ENCODE measurements at places on chromosomes 12 and 14.

DNA sequence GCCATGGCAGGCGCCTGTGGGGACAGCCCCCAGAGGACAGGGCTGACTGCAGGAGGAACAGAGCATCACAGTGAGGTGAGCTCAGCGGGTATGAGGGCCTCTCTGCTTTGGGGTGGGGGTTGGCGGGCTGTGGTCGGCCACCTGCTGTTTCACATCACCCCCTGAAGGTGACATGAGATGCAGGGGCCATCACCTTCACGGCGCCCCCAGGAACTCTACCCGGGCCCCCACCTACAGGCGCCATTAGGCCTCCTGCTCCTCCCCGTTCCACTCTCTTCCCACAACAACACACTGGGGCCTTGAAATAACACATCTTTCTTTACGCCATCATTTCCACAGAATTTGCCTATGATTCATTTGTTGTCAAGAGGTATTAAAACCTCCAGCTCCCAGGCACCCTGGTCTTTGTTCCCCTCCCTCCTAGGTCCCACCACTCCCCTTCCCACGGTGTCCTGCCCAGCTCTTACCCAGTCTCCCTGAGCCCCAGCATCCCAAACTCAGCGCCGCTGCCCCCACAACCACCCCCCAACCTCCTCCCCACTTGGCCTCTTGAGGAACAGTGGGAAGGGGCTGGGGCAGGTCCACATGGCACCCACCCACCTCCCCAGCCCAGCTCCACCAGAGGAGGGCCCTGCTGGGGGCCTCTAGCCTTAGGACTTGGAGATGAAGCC, 12.7 kb upstream of the HDAC7 start:
- no peak for DNase-seq

- DNase-seq = no peak
Measured at GRCh38 chr12:50918584-50919316, 33.6 kb upstream of the HIGD1C start.

GRCh38 chr12:63318933-63319332, 167.9 kb upstream of the AVPR1A start:
- DNase-seq = no peak

DNA sequence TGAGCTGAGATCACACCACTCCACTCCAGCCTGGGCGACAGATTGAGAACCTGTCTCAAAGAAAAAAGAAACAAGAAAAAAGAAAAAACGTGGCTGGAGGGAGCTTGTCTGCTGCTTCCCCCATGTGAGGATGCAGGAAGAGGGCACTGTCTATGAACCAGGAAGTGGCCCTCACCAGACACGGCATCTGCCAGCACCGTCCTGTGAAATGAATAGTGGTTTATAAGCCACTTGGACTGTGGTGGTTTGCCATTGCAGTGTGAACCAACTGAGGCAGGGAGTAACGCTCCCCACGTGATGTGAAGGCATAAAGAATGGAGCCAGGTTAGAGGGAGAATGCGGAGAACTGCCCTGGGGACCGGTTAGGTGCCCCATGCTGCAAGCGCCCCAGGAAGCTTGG, 4.5 kb upstream of the BRF1 start:
- no peak for DNase-seq

- DNase-seq = no peak
Measured at GRCh38 chr12:98653866-98654493, 8.9 kb downstream of the APAF1 start.

DNA sequence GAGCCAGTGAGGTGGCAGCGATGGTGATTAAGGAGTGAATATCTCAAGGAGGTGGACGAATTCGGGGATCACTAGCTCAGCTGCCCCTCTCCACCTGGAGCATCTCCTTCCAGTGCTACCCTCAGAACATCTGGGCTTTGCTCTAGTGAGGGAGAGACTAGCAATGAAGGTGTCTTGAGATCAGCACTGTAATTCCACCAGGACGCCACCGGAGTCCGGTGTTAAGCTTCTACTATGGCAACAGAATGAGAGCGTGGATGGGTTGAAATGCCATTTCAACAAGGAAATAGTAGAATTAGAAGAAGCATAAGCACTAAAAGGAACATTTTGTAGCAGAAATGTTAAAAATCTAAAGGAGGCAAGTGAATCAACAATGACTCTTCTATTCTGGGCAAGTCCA, 61.1 kb downstream of the NTF3 start:
- no peak for DNase-seq

DNA sequence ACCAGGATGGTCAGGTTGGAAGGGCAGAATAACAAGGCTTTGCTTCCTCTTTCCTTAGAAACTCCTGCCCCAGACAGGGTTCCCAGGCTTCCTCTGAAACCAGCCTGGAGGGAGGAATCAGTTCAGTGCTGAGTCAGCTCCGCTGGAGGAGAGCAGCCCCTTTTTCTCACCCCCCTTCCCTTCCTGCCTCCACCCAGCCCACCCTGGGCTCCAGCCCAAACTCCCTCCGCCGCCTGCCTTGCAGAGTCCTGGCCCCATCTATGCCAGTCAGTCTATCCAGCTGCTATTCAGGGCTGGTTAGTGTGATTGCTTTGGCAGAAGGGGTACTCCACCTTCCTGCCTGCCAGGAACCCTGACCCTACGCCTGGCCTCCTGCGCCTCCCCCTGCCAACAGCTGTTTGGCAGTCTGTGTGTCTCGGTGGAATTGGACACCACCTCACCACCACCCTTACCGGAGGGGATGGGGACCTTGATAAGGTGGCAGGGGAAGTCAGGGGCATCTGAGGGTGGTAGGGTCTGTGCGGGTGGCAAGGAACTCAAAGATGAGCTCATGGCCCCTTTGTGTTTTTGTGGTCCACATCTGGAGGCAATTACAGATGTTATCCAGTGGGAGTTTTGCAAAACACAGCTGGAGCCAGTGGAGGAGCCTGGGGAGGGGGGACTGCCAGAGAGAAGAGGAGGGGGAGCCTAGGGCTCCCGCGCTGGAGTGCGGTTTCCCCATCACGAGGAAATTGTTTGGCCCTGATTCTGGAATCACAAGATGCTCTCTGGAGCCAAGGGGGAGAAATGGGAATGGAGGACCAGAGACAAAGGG, 12.2 kb downstream of the MMP14 start:
- DNase-seq = peak; percentile 89

GRCh38 chr12:7832059-7832696, 40.5 kb downstream of the SLC2A14 start:
- peak; percentile 20 for DNase-seq

DNA sequence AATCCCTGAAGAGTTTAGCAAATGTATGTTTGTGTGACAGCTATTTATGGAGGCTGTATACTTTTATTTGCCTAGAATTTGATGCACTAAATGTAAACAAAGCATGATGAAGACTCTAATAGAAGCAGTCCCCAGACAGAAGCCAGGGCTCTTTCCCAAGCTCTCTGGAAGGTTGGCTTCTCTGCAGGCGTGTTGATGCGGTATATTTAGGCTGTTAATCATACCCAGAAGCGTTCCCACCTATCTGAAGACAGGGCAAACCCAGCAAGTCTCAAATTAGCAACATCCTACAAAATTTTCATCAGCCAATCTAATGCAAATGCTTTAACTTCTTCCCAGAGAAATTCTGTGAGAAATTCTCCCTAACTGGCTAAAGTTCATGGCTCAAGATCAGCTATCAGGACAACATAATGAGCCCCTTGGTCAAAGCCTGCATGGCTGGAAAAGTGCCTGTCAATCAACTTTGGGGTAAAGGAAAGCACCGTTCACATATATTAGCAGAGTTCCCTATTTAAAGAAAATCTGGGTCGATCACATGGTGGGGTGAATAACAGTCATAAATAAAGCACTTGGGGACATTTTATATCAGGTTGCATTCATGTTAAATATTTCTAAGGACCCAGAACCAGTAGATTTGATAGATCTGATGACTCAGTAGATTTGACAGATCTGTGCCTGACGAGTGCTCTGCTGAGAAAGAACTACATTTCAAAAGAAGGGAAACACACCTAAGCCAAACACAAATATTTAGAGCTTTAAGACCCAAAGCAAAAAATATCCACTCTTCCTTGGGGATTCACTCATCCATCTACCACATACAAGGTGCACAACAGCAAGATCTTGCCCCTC, 46.6 kb downstream of the KSR2 start:
- no peak for DNase-seq

- DNase-seq = no peak
Measured at GRCh38 chr12:84922693-84923092, 10.1 kb upstream of the SLC6A15 start.

DNA sequence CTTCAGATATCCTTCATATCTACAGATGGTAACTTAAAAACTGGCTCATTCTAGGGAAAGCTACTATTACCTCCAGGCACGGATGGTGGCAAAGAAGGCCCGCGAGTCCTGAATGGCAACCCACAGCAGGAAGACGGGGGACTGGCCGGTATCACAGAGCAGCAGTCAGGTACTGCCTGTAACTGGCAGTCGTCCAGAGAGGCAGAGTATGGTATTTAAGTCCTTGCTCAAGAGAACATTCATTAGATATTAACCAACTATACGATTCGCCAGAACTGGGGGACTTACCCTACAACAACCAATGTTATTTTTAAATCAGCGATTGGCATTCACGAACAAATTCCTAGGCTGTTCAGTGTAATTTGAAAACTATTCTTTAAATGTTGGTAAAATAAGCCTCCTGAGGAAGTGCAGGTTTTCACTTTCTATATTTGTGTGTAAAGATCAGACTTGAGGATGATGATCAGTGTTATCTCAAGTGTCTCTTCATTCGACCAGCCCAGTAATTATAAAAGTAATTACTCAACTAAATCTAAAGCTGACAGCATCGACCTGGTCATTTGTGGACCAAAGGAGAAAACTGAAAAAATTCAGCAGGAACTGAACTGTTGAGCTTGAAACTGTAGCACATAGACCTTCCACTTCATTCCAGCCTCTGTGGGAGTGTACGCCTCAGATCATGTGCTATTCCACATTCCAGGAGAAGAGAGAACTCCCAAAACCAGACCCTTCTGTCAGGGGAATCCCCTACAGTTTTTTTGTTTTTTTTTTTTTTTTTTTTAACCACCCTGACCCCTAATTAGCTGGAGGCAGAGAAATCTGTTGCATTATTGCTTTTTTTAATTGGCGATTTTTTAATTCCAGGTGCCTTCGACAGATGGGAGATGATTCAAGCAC, 75.6 kb downstream of the ESR2 start:
- no peak for DNase-seq

- peak; percentile 25 for DNase-seq
Measured at GRCh38 chr14:103136388-103137271, 13.4 kb downstream of the TNFAIP2 start.

DNA sequence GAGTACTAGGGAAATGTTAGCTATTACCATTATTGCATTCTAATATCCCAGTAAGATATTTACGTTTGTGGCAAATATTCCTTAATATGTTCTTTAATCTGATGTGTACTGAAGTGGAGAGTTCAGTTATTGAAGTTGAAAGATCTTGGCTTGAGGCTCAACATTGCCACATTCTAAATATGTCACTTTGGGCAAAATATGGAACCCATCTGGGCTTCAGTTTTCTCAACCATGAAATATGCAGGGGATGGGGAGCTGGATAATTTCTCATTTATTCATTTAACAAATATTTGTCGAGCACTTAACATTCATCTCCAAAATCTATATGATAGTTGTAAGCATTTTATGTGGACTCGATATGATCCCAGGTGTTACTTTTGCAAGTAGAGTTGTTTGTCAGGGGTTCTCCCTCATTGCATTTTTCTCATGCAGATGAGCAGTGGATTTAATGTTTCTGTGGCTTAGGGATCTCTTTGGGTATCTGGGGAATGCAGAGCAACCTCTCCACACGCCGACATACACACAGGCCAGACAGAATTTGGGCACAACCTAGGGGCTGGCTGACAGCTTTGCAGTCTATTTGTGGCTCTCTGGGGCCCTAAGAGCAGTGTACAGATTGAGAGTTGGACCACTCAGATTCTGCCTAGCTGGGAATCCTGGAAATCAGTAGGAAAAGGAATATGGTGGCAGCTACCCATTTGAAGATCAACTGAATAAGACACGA, 26.6 kb upstream of the APPL2 start:
- DNase-seq = no peak

DNA sequence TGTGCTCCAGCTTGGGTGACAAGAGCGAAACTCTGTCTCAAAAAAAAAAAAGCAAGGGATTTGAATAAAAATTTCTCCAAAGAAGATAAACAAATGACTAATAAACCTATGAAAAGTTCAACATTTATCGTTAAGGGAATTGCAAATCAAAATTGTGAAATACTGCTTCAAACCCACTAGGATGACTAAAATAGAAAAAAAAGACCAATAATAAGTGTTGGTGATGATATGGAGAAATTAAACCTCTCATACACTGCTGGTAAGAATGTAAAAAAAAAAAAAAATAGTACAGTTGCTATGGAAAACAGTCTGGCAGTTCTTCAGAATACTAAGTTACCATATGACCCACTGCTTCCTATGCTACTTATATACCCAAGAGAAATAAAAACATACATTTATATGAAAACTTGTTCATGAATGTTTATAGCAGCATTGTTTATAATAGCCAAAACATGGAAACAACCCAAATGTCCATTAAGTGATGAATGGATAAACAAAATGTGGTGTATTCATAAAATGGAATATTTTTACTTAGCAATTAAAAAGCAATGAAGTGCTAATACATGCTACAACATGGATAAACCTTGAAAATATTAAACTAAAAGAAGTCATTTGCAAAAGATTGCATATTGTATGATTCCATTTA, 39.4 kb upstream of the TMPRSS12 start:
- DNase-seq = no peak

GRCh38 chr14:95663226-95663797, 22.9 kb upstream of the TCL1B start:
- DNase-seq = no peak

DNA sequence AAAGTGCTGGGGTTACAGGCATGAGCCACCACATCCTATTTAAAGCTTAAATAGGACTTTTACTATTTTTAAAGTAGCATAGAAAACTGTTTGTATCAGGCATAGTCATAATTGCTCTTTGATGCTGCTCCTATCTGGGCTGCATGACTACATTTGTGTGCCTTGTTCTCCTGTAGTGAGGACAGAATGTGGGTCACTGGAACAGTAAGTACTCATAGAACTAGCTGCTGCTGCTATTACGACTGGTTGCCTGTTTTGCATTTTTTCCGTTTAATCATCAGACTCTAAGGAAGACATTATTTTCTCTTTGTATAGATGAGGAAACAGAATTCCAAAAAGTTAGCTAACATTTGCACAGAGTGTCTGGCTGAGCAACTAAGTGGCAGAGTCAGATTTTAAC, 42.8 kb downstream of the ZC3H14 start:
- DNase-seq = no peak

GRCh38 chr14:25237845-25238244, 187.9 kb upstream of the STXBP6 start:
- DNase-seq = no peak

DNA sequence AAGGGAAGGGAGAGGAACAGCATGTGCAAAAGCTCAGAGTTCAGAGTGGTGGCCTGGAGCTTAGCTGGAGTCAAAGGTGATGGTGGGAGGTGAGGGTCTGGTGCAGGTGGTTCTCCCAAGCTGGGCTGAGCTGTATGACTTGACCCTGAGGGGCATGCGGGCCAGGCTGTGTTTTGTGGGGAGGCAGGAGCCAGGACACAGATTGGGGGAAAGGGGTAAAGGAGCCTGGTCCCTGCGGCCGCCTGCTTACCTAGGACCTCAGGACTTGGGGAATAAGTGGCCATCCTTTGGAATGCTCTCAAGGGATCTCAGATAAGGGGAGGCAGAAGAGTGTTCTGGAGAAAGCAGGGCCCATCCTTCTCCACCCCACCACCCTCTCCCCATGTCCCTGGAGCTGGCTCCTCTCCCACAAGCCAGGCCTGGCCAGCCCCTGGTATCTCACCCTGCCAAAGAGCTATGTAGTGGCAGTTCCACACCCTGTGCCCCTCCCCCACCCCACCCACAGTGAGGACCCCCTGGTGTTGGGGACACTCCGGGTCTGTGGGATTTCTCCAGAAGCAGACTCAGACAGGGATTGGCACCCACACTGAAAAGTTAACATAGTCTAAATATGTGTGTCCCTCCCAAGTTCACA, 19.9 kb upstream of the CEP170B start:
- no peak for DNase-seq

Data from fibroblast of skin of left quadriceps (primary cell).